Activated naive CD8-positive, alpha-beta T cell treated with anti-CD3 and anti-CD28 coated beads, Interleukin-2, amount 10 ng/mL, durations not matched to agents 7 days and 5 days (primary cell): ENCODE measurements at places on chromosomes 1 and 21. TPM values are rescaled to one million over a fixed set of nuclear protein-coding genes. Genes with fewer than 3 reads are reported as not detected.

EXOSC10 gene
- total RNA-seq, result 89.1 TPM

SH2D1B gene
- total RNA-seq, result not detected

SEC16B gene
- 0.26 TPM for total RNA-seq

MYOG gene
- total RNA-seq, result not detected

KMO gene
- not detected for total RNA-seq

MAB21L3 gene
- total RNA-seq, result not detected

DNA sequence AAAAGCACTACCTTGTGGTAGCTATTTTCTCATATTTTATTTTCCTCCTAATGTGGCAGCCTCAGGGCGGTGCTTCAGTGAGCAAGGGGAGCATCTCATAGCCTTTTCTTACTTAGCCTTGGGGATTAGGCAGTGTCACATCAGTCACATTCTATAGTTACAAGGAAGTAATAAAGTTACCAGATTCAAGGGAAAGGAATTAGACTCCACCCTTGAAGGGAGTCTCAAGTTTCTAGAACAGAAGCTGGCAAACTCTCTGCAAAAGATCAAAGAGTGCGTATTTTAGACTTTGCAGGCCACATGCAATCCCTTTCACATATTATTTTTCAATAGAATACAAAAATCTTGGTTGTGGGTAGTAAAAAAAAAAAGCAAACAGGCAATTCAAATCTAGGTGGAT is 350.4 kb downstream of the AMY1C start:
- no peaks in the 10 kb centered on the region for H3K4me1 ChIP-seq
- no peak overlapping the region for H3K4me3 ChIP-seq
- H3K27me3 ChIP-seq, result no peaks in the 10 kb centered on the region
- H3K27ac ChIP-seq, result no peak overlapping the region

DNA sequence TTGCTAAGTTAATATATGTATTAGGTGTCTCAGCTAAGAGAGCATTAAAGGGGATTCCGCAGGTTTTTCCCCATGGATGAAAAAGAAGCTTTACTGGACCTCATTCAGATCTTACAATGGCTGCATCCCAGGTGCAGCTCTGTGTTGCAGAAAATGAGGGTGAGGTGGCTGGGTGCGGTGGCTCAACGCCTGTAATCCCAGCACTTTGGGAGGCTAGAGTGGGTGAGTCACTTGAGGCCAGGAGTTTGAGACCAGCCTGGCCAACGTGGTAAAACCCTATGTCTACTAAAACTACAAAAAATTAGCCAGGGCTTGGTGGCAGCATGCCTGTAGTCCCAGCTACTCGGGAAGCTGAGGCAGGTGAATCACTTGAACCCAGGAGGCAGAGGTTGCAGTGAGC is 58.5 kb upstream of the MORC3 start:
- peaks cover 7% of the 10 kb centered on the region for H3K36me3 ChIP-seq
- no peak for DNase-seq
- H3K4me1 ChIP-seq, result peaks cover 11% of the 10 kb centered on the region
- H3K27ac ChIP-seq, result no peak overlapping the region
- H3K27me3 ChIP-seq, result no peaks in the 10 kb centered on the region

- DNase-seq, result no peak
- H3K27ac ChIP-seq, result no peak overlapping the region
- H3K4me3 ChIP-seq, result no peak overlapping the region
Observed at GRCh38 chr1:29966526-29967045, 730.3 kb downstream of the PTPRU start.

DNA sequence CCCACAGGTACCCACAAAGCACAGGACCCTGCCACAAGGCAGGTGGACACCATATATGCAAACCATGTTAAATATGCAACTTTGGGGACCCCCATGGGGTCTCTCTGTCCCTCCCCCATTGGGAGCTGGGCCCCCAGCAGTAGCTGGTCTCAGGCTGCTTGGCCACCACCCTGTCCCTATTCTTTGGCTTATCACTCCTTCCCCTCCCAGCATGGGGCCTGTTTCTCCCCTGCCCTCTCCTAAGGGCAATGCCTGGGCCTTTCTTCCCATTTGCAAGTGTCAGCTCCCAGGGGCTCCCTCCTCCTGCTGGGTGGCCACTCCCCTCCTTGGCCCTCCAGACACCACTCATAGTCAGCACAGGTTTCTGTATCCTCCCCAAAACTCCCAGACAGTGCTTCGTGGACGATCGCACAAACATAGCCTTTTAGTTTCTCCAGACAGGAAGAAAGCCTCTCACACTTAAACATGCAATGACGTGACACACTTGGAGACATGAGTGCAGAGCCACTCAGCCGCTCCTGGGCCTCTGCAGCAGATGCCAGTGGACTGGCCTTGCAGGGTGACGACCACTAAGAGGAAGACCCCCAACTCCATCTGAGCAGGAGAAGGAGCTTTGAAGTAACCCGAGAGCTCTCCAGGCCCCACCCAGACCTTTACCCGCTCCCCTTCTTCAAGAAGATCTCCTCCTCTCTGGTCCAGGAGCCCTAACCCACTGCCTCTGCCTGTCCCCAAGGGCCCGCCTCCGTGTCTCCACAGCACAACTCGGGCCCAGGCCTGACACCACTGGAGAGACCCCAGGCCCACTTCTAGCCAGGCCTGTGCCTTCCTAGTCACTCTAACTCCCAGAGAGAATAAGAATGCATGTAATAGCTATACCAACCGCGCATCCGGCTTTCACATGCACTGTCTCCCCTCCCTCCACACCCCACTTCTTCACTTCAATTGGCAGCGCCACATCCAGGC is 22.9 kb downstream of the CITED4 start:
- peaks cover 2% of the 10 kb centered on the region for H3K27me3 ChIP-seq
- H3K27ac ChIP-seq, result peak overlapping the region; percentile 94
- peaks cover 12% of the 10 kb centered on the region for H3K36me3 ChIP-seq
- H3K4me1 ChIP-seq, result peaks cover 29% of the 10 kb centered on the region
- no peak for DNase-seq
- no peak overlapping the region for H3K4me3 ChIP-seq

DNA sequence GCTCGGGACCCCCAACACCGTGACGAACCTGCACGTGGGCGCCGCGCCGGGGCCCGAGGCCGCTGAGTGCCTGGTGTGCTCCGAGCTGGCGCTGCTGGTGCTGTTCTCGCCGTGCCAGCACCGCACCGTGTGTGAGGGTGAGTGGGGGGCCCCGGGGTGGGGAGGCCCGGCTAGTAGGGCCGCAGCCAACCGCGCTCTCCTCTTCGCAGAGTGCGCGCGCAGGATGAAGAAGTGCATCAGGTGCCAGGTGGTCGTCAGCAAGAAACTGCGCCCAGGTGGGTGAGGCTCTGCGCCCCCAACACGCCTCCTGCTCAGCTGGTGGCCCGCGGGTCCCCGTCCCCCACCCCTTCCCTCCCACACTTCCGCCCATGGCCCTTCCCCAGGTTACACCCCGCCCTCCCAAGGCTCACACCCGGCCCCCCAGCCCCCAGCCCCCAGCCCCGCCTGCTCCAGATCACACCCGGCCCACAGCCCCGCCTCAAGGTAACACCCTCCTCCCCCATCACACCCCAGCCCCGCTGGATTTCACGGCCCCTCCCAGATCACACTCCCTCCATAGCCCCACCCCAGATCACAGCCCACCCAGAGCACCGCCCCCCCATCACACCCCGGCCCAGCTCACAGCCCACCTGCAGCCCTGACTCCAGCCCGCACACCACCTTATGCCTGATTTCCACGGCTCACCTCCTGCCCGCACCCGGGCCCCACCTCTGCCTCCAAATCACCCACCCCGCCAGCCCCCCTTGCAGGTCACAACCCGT is 2.4 kb upstream of the MMP23B start:
- peak overlapping the region; percentile 92 for H3K27ac ChIP-seq
- H3K4me1 ChIP-seq, result peaks cover 2% of the 10 kb centered on the region
- peaks cover 2% of the 10 kb centered on the region for H3K36me3 ChIP-seq
- H3K4me3 ChIP-seq, result peak overlapping the region; percentile 79
- peak; percentile 71 for DNase-seq

- no peak for DNase-seq
- peaks cover 19% of the 10 kb centered on the region for H3K27me3 ChIP-seq
- H3K4me1 ChIP-seq, result no peaks in the 10 kb centered on the region
- H3K4me3 ChIP-seq, result no peak overlapping the region
- H3K36me3 ChIP-seq, result no peaks in the 10 kb centered on the region
Observed at GRCh38 chr1:29700491-29700890, 464.2 kb downstream of the PTPRU start.

- no peaks in the 10 kb centered on the region for H3K27me3 ChIP-seq
- no peak overlapping the region for H3K27ac ChIP-seq
- H3K36me3 ChIP-seq, result no peaks in the 10 kb centered on the region
- H3K4me3 ChIP-seq, result no peak overlapping the region
Observed at GRCh38 chr1:10626131-10626731, 151.5 kb downstream of the PEX14 start.

DNA sequence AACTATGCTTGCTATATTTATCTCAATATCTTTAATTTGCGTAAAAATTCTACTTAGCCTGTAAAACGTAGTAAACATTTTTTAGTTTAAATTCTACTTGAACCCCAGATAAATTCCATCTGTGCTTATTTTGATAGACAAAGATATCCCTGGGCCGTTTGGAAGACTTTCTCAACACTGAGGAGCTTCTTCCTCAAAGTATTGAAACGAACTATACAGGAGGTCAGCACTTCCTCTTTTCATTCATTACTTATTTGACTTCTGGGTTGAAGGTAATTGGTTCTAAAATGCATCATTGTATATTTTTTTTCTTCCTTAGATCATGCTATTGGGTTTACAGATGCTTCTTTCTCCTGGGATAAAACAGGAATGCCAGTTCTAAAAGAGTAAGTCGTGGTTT is 74.7 kb downstream of the HSPA13 start:
- no peak overlapping the region for H3K27ac ChIP-seq
- H3K36me3 ChIP-seq, result no peaks in the 10 kb centered on the region
- H3K27me3 ChIP-seq, result peaks cover 21% of the 10 kb centered on the region
- DNase-seq, result no peak

DNA sequence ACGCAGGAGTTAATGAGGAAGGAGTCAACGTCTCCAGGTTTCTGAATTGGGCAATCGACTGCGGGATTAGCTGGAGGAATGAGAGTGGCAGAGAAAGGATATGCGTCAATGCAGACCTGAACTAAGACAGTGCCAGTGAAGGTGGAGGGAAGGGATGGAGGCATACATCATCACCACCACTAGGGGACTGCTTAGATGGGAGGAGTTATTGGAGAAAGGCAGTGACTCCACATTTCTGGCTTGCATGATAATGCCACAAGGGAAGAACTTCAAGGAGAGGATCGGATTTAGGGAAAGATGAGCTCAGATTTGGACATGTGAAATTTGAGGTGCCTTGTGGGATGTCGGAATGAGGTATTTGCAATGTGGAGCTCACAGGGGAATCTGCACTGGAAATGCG is 17.5 kb downstream of the VASH2 start:
- H3K36me3 ChIP-seq, result no peaks in the 10 kb centered on the region
- peaks cover 3% of the 10 kb centered on the region for H3K4me1 ChIP-seq
- DNase-seq, result no peak
